ENCODE measurements at places on chromosomes 12 and 14.

- peak; percentile 43 for DNase-seq
Measured at GRCh38 chr14:76664790-76665189, 96.5 kb upstream of the VASH1 start.

DNA sequence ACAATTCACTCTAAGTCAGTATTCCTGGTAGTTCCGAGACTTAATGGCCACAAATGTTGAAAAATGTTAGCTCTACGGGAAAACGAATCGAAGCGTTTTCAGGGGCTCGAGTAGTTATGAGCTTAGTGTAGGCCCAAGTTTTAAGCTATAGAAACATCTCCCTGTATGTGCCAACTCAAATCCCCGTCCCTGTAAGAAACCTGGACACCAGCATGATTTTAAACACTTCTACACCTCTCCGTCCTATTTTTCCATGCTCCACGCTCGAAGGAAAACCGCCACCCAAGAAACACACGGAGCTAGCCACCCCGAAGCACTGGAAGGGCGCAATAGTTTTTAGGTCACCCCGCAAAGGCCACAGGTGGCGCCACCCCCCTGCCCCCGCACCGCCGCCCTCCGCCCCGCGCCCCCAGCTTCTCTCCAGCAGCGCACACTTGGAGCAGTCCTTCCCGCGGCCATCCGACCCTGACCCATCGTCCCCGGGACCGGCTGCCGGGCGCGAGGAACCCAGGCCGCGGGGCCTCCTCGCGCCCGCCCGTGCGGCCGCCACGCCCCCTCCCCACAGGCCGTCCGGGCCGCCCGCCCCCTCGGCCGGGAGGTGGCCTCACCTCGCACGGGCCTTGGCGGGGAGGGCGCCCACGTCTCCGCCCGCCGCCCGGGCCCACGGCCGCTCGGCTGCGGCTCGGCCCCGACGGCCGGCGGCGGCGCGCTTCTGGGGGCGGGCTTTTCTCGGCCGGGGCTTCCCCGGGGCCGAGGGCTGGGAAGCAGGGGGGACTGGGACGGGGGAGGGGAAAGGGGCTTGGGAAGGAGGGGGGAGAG lies 522 bp downstream of the R3HDM2 start:
- peak; percentile 76 for DNase-seq

GRCh38 chr12:91400271-91400670 lies 217.7 kb upstream of the DCN start:
- DNase-seq, result no peak

GRCh38 chr12:98532687-98533304 lies 17.4 kb downstream of the TMPO start:
- no peak for DNase-seq

GRCh38 chr14:104082807-104083206 lies 2.7 kb upstream of the ASPG start:
- peak; percentile 57 for DNase-seq

DNA sequence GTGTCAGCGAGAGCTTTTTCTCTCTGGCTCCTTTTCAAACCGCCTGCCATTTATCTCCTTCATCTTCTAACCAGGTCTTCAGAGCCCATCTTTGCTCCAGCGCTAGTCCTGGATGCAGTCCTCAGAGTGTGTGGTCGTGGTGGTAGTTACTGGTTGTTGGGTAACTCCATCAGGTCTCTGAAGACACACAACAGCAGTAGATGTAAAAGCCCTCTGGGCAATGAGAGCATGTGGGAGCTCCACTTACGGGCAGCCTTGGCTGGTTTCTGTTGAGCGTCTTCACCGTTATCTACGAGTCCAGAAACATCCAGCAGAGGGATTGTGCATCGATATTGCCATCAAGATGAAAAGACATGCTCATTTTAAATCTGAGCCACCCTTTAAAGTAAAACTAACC lies 61.2 kb downstream of the FBXL14 start:
- no peak for DNase-seq

DNA sequence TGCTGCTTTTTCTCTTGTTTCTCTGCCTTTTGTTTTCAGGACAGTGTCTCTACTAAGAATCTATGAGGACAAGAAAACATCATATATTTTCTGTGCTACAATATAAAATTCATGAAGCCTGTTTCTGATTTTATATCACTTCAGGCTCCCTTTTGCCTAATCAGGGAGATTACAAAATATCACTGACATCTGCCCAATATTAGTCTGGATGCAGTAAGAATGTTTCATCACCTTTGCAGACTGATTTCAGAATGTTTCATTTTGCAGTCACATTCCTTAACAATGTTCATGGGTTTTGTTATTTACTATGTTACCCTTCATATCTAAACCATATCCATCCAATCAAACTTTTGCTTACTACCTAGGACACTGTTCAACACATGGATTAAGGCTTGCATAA lies 491 bp upstream of the CLEC6A start:
- DNase-seq, result no peak

GRCh38 chr12:27243006-27243405 lies 1.1 kb upstream of the STK38L start:
- no peak for DNase-seq

DNA sequence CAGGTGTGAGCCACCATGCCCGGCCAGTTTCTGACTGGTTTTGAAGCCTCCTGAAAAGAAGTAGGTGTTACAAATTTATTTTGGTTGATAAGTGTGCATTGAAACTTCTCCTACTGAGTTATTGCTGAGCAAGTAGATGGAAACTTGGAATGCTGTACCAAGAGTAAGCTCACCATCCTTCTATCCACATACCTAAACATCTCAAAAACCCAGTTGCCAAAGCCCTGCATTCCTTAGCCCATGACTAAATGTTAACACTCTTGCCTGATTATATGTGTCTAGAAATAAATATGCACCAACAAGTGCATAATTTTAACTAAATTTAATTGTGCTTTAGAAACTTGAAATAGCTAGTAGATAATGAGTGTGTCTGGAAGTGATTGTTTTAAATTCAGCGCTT lies 357.8 kb downstream of the DUSP6 start:
- no peak for DNase-seq

GRCh38 chr12:66848967-66849366 lies 170.1 kb upstream of the GRIP1 start:
- no peak for DNase-seq

DNA sequence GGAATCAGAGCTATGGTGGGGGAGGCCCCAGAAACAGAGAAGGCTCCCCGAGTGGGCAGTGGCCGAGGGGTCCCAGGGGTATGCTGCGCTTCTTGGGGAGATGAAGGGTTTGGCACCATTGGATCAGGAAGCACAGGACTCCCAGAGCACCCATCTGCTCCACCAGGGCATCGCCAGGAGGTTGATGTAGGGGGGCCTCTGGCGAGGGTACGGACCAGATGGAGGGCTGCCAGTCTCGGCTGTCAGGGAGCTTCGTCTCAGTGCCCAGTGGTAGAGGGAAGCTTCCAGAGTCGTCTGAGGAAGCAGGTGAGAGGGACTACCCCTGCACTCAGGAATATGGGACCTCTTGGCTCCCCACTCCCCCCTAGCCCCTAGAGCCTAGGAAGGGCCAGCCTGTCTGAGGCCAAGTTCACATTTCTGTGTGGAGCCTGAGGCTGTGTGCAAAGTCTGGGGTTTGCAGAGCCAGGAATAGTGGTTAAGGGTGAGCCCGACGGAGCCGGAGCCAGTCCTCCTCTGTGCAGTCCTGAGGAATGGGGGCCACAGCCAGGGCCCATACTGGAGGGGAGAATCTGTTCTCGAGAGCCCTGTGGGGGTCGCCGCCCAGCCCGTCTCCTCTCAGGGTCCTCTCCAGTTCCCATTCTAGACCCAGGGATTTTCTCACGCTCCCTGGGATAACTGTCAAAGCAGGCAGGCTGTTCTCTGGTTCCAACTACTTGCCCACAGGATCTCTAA lies 10.2 kb downstream of the SLC48A1 start:
- no peak for DNase-seq

DNA sequence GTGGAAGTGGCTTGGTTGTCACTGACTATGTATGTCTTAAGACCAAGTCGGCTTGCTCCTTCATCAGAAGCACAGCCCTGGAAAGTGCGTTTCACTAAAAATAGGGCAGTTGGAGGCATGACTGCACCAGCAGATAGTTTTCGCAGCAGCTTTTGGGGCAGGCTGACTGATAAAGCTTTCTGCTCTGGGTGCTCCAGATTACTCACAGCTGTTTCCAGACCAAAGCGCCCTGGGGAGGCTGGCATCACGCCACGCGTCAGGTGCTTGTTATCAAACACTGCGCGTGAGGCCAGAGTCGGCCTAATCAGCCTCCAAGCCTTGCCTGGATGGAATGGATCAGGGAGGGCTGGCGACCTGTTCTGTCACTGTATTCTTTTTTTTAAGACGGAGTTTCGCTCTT lies 13.3 kb upstream of the LRRC10 start:
- no peak for DNase-seq

GRCh38 chr12:105171691-105172436 lies 64.1 kb downstream of the APPL2 start:
- DNase-seq, result no peak

DNA sequence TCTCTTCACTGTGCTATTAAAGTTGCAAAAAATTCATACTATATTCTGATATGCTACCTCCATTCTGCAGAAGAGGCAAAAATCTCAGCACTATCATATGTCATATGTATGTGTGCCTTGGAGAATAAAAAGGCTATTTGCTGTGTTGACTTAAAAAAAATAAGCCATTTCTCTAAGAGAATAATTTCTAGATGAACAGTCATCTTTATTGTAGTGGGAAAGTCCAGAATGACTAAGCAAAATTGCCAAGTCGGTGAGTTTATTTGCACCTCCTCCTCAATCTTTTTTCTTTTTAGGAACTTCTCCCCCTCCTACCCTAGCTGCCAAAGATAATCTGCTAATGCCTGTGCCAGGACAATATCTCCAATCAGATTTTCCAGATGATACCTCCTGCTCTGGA lies 353.8 kb upstream of the FAR2 start:
- DNase-seq, result no peak

DNA sequence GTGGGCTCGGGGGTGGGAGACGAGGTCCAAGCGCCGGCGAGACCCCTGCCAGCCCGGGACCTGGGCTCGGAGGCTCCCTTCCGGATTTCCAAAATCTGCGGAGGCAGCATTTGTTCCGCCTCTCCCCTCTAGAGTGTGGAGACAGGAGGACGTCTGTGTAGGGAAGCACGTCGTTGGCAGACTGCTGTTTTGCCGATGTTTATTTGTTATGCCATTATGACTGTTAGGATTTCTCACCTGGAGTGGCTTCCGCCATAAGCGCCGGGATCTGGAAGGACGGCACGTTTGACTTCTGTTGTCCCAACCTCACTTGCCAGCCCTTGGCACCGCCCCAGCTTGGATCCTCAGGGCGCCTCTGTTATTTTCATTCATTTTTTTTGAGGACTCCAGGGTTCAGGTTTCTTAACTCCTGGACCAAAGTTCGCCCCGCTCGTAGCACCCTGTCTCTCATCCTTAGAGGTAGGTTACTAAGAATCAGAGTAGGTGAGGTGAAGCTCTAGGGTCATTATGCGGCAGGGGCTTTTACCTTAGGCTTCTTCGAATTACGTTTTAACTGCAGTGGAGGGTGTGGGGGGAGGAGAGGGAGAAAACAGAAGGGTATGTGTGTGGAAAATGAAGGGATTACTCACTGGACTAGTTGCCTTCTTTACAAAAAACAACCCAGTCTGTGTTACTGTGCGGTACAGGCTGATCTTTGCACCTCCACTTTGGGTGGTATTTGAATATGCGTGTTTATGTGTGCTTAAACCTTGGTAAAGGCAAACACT lies 547 bp upstream of the PYGL start:
- DNase-seq, result no peak

DNA sequence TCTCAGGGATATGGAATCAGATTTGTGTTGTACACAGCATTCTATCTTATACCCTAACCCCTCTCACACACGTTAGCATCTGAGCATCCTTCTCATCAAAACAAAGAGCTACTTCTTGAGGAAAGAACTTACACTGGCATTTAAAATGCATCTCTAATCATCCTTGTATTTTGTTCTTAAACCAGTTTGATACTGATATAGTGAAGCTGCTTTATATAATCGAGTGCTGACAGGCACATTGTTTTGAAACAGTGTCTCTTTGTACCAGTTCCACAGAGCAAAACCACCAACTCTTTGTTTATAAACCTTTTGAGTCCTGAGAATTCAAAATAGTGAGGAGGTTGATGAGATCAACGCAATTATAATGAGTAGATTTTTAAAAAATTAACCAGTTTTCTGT lies 8.8 kb downstream of the GPR33 start:
- DNase-seq, result no peak

DNA sequence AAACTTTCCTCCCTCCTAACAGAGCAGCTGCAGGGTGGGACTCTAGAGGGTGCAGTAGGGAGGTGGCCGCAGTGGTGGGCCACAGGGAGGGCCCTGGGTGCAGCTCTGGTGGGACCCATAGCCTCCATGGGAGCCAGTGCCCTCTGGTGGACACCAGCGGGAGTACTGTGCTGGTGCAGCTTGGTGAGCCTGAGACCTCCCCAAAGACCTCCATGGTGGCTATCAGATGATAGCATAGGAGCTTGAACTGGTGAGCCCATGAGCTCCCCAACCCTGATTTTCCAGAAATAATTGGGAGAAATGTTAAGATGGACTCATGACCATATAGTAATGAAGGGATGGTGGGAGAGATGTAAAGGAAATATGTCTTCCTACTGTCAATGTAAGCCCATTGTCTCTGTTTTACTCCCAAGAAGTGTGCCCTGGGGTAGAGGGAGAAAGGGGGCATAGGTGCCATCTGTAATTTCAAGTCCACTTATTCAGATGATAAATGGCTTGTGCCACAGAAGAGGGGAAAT lies 98.7 kb downstream of the GAS2L3 start:
- no peak for DNase-seq

- DNase-seq, result no peak
Measured at GRCh38 chr14:42192738-42193653, 586.3 kb downstream of the LRFN5 start.

- DNase-seq, result no peak
Measured at GRCh38 chr14:100106250-100107112, 41.3 kb downstream of the EVL start.

DNA sequence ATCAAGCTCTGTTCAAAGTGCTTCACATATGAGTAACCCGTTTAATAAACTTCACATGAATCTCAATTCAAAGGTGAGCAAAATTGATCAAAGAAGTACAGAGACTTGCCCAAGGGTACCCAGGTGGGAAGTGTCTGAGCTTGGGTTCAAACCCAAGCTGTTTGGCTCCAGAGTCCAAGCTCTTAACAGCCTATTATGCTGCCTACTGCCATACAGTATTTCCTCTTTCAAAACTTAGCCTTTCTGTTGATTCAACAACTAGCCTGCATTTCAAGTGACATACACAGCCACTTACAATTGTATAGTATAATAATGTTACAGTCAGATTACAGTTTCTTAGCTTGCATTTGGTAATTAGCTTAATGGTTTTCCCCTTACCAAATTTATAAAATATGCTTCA lies 29.7 kb downstream of the FRMD6 start:
- no peak for DNase-seq

- DNase-seq, result no peak
Measured at GRCh38 chr12:74871817-74872216, 334.2 kb downstream of the ATXN7L3B start.

GRCh38 chr14:51261151-51261550 lies 21.1 kb downstream of the TMX1 start:
- no peak for DNase-seq
